IMR-90 (cell line): ENCODE measurements at places on chromosomes 7 and 10. TPM values are rescaled to one million over a fixed set of nuclear protein-coding genes. Genes with fewer than 3 reads are reported as not detected.

GRCh38 chr10:74083304-74083703 is 67.3 kb downstream of the AP3M1 start:
- no peak for DNase-seq

- DNase-seq = peak; percentile 10
Measured at GRCh38 chr7:94513565-94513860, 3.9 kb downstream of the CASD1 start.

- DNase-seq = no peak
Measured at GRCh38 chr7:84678841-84679240, 484.3 kb upstream of the SEMA3A start.

DNA sequence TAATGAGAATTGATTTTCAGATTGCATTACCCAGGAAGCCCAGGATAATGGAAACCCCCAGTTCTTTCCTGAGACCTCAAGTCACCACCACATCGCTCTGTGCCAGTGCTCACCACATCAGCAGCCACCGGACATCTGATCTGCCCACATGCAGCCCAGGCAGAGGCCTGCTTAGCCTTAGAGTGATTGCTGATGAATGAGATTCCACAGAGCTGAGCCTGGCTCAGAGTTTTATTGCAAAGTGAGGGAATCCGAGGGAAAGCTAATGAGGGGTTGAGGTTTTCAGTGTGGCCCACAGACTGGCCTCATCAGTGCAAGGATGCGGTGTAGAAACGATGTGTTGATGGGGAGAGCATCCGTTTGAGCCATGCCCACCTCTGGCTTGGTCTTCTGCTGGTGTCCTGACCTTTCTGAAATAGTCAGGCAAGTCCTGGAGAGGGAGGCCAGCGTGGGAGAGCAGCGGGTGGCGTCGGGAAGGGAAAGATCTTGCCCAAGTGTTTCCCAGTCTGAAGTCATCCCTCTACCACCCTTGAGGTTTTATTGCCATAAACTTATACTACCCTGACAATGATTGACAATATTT is 120.3 kb downstream of the ITIH5 start:
- DNase-seq = no peak

DNA sequence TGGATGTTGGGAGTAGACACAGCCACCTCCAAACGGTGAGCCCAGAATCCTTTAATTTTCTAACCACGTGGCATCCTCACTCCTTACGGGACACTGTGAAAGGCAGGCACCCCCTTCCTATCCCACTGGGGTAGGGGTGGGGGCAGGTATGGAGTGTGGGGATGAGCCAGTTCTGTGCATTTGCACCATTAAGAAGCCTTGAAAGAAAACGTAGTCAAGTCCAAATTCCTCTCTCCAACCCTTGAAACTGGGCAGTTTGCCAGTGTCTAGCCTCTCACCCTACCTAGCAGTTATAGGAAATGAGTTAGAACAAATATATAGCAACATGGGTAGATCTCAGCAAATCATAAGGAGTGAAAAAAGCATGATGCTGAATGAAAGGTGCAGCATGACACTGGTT is 92.4 kb upstream of the LEP start:
- no peak for DNase-seq

DNA sequence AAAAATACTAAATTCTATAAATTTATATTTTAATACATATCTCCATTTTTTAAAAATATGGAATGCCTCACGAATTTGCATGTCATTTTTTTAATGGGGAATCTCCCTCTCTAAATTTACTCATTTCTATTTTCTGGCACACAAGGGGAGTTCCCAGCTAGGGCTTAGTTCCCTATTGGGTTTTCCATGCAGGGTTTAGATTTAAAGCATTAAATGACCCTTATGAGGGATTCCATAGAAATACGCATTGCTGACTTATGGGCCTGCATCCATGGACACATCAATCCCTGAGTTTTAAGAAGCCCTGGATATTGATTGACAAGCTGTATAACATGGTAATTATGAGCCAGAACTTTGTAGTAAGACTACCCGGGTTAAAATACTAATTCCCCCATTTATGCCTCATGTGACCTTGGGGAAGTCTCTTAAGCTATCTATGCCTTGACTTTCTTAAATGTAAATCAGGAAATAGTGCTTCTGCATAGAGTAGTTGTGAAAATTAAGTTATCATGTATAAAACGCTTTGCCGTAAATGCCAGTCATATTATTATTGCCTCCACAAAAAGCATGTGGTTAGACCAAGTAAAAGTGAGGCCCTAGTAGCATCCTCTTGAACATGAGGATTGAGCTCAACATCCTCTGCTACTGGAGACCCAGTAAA is 78.8 kb upstream of the ANKRD1 start:
- DNase-seq = no peak

GRCh38 chr7:141264511-141264910 is 190.6 kb downstream of the TMEM178B start:
- no peak for DNase-seq

GRCh38 chr7:76292213-76292573 is 10.3 kb upstream of the HSPB1 start:
- DNase-seq = no peak

- DNase-seq = peak; percentile 98
Measured at GRCh38 chr10:110398419-110399105, 93.8 kb upstream of the SMNDC1 start.

GRCh38 chr10:116664631-116665030 is 43.9 kb downstream of the PNLIPRP2 start:
- DNase-seq = no peak

The SPDYE3 gene
- total RNA-seq = not detected in 2 replicates

The PRR15 gene
- total RNA-seq = not detected in 2 replicates
